ENCODE measurements at places on chromosomes 3 and 15. TPM values are rescaled to one million over a fixed set of nuclear protein-coding genes. Genes with fewer than 3 reads are reported as not detected.

GRCh38 chr3:30548600-30548999, 57.8 kb upstream of the TGFBR2 start:
- no peak for DNase-seq

CADPS gene
- total RNA-seq, result not detected

DNA sequence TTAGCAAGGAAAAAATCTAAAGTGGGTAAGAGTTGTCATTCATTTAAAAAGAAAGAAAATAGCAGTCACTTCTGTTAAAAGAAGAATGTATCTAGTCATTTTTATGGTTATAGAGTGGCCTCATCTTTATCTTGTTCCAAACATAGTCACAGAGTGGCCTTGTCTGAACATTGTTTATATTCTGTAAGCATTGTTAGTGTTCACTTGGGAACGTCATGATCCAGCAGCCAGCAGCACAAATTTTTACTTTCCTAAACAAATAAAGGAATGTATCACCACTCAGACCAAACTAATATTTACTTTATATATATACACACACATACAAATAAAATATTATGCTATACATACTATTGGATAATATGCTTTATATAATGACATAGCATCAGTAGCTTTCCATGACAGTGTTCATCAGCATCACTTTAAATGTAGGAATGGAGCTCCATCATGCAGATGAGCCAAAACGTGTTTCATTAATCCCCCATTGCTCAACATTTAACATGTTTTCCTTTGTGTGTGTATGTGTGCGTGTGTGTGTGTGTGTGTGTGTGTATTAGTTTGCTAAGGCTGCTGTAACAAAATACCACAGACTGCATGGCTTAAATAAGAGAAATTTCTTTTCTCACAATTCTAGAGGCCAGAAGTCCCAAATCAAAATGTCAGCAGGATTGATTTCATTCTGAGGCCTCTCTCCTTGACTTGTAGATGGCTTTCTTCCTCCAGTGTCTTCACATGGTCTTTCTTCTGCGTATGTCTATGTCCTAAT, 39.6 kb upstream of the GYG1 start:
- DNase-seq, result no peak

DNA sequence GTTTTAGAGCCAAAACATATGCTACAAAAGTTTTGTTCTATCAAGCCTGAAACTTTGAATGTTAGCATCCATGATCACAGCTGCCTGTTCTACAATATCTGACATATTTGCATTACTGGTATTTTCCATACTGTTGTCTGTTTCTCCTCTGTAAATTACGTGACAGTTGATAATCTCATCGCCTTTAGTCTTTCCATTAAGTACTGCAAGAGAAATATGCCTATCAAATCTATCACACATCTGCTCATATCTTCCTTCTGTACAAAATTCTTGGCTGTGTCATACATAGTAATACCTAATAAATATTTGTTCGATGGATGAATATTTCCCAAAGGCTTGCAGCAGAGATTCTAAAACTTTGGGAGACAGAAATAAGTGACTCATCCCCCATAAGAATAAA, 717.3 kb downstream of the OTOL1 start:
- no peak for DNase-seq

DNA sequence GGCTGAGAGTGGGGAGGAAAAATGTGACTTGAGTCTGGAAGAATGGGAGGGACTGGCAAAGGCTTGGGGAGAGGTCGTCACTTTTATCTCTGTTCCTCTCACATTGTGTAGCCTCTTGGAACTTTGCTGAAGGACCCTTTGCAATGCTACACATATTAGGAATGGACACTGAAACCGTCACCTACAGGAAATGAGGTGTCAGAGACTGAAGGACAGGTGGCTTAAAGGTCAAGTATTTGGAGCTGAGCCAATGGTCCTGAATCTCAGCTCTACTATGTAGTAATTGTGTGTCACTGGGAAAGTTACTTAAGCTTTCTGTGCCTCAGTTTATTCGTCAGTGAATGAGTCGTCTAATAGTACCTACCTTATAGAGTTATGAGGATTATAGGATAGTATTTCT, 14.7 kb downstream of the MCTP2 start:
- no peak for DNase-seq

CYP11A1 gene
- total RNA-seq, result not detected

GRCh38 chr15:91949361-91949760, 95.9 kb downstream of the SLCO3A1 start:
- DNase-seq, result no peak

- DNase-seq, result no peak
These were observed 121.8 kb downstream of the OXSM start for GRCh38 chr3:25911525-25912295.

HCLS1 gene
- 234 TPM for total RNA-seq

DNA sequence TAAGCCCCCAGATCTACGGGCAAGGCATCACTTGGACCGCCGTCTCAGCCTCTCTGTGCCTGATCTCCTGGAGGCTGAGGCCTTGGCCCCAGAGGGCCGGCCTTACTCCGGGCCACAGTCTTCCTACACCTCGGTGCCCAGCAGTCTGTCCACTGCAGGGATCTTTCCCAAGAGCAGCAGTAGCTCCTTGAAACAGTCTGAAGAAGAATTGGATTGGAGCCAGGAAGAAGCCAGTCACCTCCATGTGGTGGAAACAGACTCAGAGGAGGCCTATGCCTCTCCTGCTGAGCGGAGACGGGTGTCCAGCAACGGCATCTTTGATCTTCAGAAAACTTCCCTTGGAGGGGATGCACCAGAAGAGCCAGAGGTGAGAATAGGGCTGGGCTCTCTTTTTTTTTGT, 67.0 kb downstream of the MCTP2 start:
- no peak for DNase-seq

DNA sequence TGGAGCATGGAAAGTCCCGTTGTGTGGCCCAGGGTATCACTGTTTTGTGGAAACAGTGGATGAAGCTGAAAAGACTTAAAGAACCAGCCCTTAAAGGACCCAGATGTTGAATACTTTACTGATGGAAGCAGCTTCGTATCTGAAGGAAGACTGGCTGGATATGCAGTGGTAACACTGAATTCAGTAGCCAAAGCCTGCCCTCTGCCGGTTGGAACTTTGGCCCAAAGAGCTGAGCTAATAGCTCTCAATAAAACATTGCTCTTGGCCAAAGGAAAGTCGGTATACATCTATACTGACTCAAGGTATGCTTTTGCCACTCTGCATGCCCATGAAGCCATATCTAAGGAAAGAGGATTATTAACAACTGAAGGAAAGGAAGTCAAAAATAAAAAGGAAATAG, 885.4 kb downstream of the PDCD6IP start:
- no peak for DNase-seq

DNA sequence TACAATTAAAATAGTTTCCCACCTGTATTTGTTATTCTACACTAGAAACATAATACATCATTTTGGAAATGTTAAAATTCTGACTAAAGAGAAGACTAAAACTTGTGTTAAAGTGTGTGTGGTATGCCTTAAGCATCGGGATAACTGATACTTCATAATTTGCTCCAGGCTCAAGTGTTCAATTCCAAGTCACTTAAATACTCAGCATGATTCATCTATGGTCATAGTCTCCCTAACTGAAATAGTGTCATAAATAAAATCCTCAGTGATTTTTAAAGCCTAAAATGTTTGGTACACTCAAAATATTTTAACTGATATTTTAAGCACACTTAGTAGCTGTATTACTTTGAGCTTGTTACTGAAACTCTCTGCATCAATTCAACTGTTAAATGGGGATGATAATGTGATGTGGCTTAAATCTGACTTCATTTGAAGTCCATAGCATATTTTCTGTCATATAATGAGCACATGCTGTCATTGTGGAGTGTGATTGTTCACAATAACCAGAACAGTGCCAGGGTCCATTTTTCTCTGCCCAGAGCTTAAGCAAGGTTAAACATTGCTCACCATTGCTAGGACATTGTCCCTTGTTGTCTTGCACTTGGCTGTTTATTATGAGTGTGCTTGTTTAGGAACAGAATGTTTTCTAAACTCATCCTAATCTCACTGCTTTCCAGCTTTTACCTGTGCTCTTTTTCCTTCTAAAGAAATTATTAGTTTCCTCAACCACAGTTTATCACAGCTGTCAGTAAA, 122.2 kb downstream of the KLHL25 start:
- no peak for DNase-seq
